ENCODE measurements at places on chromosomes 16 and 17.

DNA sequence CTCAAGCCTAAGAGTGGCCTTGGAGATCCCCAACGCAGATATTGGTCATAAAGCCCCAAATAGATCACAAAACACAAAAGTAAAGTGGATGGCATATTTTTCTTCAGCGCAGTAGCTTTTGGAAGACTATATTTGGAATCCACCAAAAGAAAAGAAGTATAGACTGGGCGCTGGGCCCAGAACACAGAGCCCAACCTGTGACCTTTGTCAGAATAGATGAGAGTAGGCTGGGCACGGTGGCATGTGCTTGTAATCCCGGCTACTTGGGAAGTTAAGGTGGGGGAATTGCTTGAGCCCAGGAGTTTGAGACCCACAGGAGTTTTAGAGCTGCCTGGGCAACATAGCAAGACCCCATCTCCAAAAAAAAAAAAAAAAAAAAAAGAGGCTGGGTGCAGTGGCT is 14.6 kb downstream of the SCIMP start:
- H3K27ac ChIP-seq, result no peak overlapping the region
- H3K4me1 ChIP-seq, result peaks cover 12% of the 10 kb centered on the region
- no peak for DNase-seq
- H3K4me3 ChIP-seq, result no peak overlapping the region
- H3K36me3 ChIP-seq, result no peaks in the 10 kb centered on the region

DNA sequence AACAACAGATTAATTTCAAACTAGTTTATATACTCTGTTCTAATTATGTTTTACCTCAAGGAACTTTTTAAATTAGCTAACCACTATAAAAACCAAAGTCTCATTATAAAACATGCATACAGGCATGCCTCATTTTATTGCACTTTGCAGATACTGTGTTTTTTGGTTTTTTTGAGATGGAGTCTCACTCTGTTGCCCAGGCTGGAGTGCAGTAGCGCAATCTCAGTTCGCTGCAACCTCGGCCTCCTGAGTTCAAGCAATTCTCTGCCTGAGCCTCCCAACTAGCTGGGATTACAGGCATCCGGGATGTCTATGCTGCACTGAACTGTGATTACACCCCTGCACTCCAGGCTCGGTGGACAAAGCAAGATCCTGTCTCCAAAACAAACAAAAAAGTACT is 8.8 kb upstream of the JPT1 start:
- peaks cover 18% of the 10 kb centered on the region for H3K4me1 ChIP-seq
- H3K36me3 ChIP-seq, result peaks cover 1% of the 10 kb centered on the region
- no peaks in the 10 kb centered on the region for H3K27me3 ChIP-seq
- H3K4me3 ChIP-seq, result no peak overlapping the region
- no peak for DNase-seq

DNA sequence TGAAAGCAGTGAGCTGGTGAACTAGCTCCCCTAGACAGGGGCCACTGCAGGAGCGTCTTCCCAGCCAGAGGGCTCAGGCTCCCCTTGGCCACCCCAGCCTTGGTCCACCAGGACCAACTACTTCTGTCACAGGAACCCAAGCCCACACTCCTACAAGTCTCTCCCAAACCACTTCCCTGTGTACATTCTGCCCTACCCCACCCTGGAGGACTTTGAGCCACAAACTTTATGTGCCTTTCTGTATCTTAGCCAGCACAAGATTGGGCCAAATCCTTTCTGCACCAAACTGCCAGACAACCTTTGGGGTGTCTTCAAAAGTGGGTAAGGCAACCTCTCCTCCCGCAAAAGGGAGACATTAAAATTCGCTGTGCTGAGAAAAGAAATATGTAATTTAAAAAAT is 31.6 kb downstream of the EFCAB5 start:
- no peak overlapping the region for H3K4me3 ChIP-seq
- H3K36me3 ChIP-seq, result no peaks in the 10 kb centered on the region
- DNase-seq, result no peak
- no peaks in the 10 kb centered on the region for H3K4me1 ChIP-seq
- H3K27ac ChIP-seq, result no peak overlapping the region

GRCh38 chr17:9958586-9959281 is 53.7 kb upstream of the RCVRN start:
- DNase-seq, result no peak
- no peaks in the 10 kb centered on the region for H3K4me1 ChIP-seq
- no peaks in the 10 kb centered on the region for H3K36me3 ChIP-seq
- H3K27ac ChIP-seq, result no peak overlapping the region
- H3K27me3 ChIP-seq, result peaks cover 27% of the 10 kb centered on the region

- H3K4me3 ChIP-seq, result no peak overlapping the region
- no peaks in the 10 kb centered on the region for H3K36me3 ChIP-seq
- H3K4me1 ChIP-seq, result peaks cover 8% of the 10 kb centered on the region
- DNase-seq, result no peak
- H3K27me3 ChIP-seq, result no peaks in the 10 kb centered on the region
These were observed 5.9 kb downstream of the NLRC5 start for GRCh38 chr16:56995136-56995805.

DNA sequence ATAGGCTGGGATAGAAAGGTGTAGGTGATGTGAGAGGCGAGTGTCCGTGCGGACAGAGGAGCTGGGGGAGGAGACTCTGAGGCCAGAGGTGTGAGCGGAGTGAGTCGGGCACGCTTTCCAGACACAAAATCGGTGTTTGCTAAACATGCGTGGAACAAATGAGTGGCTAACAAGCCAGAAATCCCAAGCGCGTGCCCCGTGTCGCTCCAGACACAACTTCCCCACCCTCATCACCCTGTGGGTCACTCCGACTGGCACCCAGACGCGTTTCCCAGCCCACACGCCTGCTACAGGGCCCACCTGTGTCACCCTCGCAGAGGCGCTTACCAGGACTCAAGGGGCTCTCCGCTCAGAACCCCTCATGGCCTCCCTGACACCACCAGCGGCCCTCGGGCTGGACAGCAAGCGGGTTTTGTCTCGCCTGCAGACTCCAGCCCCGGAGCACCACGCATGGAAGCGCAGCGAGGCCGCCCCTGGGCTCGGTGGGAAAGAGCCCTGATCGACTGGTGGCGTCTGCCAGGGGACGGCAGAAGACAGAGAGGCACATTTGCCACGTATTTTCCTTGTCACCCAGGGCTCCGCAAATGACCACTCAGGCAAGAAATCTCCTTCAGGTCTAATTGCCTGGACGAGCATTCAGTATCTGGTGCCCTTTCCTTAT is 6.0 kb upstream of the RPH3AL start:
- H3K4me3 ChIP-seq, result no peak overlapping the region
- DNase-seq, result no peak
- no peaks in the 10 kb centered on the region for H3K36me3 ChIP-seq
- no peak overlapping the region for H3K27ac ChIP-seq

GRCh38 chr17:74757502-74757901 is 9.1 kb downstream of the NHERF1 start:
- H3K4me3 ChIP-seq, result no peak overlapping the region
- H3K4me1 ChIP-seq, result peaks cover 100% of the 10 kb centered on the region
- H3K27me3 ChIP-seq, result no peaks in the 10 kb centered on the region
- H3K36me3 ChIP-seq, result peaks cover 31% of the 10 kb centered on the region
- peak overlapping the region; percentile 64 for H3K27ac ChIP-seq

DNA sequence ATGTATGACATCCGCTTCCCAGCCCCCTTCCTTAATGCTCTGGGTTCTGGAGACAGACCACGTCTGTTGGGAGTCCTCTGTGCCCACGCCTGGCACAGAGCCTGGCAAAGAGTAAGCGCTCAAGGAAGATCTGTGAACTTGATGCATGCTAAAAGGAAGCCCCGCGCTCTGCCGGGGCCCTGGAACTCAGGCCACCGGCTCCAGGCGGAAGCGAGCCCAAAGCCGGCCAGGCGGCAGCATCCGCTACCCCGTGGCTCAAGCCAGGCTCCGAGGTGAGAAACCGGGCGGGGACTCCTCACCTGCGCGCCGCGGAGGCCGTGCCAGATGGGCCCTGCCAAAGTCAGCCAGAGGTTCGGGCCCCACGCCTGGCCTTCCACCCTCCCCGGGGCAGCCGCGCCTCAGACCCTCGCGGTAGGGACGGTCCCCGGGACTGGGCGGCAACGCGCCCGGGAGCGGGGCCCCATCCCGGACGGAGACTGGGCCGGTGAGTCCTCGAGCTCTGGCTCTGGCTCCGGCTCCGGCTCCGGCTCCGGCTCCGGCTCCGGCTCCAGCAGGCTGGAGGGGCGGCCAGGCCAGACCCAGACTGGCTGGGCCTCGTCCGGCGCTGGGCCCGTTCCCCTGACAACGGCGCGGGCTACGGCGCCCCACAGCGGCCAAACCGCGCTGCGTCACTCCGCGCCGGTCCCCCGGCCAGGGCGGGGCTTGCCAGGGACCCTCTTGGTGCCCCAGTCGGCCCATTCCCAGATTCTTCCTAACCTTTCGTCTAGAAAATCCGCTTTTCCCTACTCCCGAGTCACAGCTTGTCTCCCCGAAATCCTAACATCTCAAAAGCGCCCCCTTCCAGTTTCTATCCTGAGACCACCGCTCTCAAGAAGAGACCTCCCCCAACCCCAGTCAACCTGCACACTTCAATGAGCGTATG is at the start of gene ZDHHC1:
Gene ZDHHC1, minus strand, starts transcription at position 606 of the 922 bp plus-strand sequence. CDS start 8,702 bp downstream, outside the sequence.
- peak within 1 kb of the TSS; percentile 54 for H3K4me3 ChIP-seq
- DNase-seq, result no peak
- H3K27ac ChIP-seq, result no peak within 1 kb of the TSS
- no peaks in the 10 kb centered on the region for H3K36me3 ChIP-seq

GRCh38 chr16:57577214-57577613 is 34.8 kb downstream of the ADGRG5 start:
- H3K36me3 ChIP-seq, result no peaks in the 10 kb centered on the region
- no peaks in the 10 kb centered on the region for H3K27me3 ChIP-seq
- H3K4me1 ChIP-seq, result peaks cover 10% of the 10 kb centered on the region
- H3K27ac ChIP-seq, result no peak overlapping the region
- DNase-seq, result no peak

DNA sequence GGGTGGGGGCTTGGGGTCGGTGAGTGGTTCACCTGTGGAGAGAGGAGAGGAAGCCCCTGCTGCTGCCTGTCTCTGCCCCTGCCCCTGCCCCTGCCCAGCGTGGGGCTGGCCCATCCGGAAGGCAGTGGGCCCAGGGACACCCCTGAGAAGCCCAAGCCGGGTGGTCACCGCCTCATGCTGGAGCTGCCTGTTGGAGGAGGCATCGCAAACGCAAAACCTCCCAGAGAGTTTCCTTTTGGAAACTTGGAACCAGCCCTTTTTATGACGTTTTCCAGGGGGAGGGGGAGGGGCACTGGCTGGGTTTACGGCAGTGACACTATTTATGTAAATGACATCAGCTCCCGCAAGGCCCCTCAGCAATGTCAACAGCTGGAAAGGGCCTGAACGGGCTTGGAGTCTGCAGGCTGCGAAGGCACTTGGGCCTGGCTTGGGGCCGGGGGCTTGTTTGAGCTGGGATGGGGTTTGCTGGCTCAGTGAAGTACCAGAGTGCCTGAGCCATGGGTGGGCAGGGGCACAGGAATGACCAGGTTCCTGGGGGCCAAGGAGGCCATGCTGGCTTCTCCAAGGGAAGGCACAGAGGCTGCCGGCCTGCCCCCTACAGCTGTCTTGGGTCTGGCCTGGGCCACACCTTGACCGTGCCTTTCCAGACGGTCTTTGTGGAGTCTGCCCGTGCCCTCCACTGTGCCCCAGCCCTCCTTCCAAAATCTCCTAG is 219.5 kb downstream of the NTN1 start:
- H3K4me3 ChIP-seq, result no peak overlapping the region
- H3K27me3 ChIP-seq, result no peaks in the 10 kb centered on the region
- DNase-seq, result peak; percentile 35
- H3K4me1 ChIP-seq, result peaks cover 48% of the 10 kb centered on the region
- H3K36me3 ChIP-seq, result no peaks in the 10 kb centered on the region

DNA sequence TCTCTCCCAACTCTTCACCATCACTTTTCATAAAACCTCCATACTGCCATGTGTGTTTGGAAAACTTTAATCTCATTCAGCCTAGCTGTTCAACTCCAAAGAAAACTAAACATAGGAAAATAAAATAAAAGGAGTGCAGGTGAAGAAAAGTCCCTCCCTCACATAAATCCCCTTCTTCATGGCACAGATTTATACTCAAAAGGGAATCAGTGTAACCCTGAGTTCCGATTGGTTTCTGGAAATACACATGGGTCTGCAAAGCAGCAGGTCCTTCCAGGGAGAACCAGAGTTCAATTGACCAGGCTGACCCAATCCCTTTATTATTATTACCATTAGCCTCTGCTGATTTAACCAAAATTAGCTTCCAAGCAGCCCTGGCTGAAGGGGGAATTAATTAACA is 8.9 kb upstream of the HOXB2 start:
- peaks cover 92% of the 10 kb centered on the region for H3K27me3 ChIP-seq
- DNase-seq, result no peak
- no peak overlapping the region for H3K4me3 ChIP-seq
- H3K4me1 ChIP-seq, result no peaks in the 10 kb centered on the region

DNA sequence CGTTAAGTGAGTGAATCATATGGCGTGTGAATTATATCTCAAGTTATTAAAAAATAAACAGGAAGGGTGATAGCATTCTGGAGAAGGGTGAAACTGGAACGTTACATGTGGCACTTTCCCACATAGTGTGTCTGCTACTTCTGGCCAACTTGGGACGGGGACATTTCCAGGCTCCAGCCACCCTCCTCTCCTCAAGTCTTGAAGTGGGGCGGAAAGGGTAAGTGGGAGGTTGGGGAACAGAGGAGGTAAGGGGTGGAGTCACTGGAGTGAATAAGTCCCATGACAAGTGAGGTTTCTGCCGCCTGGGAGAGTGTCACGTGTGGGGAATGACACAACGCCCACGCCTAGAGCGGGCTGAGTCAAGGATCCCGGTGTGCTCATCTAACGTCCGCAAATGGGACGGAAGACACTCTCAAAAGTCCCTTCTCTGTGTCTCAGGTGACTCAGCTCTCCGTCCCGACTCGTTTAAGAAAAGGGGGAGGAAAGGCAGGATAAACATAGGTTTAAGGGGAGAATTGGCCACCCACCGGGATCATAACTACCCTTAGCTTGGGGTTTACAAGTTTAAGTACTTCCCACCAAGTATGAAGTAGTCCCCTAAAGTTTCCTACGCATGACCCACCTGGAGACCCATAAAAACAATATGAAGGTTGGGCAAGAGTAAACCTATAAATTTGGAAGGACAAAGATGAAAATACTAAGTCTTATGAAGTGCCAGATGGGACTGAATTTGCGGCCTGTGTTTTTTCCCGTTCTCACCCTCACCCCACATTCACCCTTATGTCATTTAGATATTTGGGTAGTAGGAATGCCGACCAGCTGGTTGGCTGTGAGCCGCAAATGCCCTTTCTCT is 1.2 kb upstream of the SPAG9 start:
- peaks cover 65% of the 10 kb centered on the region for H3K4me1 ChIP-seq
- peak; percentile 88 for DNase-seq
- peak overlapping the region; percentile 90 for H3K27ac ChIP-seq
- no peaks in the 10 kb centered on the region for H3K27me3 ChIP-seq

GRCh38 chr16:22977294-22977697 is 163.3 kb downstream of the HS3ST2 start:
- no peaks in the 10 kb centered on the region for H3K4me1 ChIP-seq
- H3K4me3 ChIP-seq, result no peak overlapping the region
- peak; percentile 39 for DNase-seq

DNA sequence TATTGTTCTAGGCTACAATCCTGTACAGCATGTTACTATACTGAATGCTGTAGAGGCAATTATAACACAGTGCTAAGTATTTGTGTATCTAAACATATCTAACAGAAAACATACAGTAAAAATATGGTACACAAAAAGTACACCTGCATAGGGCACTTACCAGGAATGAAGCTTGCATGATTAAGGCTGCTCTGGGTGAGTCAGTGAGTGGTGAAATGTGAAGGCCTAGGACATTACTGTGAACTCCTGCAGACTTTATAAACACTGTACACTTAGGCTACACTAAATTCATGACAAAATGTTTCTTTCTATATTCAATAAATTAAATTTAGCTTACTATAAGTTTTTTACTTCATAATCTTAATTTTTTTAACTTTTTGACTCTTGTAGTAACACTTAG is 37.1 kb downstream of the AMFR start:
- no peak overlapping the region for H3K4me3 ChIP-seq
- no peak overlapping the region for H3K27ac ChIP-seq
- DNase-seq, result no peak
- peaks cover 73% of the 10 kb centered on the region for H3K36me3 ChIP-seq
- H3K27me3 ChIP-seq, result no peaks in the 10 kb centered on the region
